ENCODE measurements at places on chromosomes 5 and 9.

DNA sequence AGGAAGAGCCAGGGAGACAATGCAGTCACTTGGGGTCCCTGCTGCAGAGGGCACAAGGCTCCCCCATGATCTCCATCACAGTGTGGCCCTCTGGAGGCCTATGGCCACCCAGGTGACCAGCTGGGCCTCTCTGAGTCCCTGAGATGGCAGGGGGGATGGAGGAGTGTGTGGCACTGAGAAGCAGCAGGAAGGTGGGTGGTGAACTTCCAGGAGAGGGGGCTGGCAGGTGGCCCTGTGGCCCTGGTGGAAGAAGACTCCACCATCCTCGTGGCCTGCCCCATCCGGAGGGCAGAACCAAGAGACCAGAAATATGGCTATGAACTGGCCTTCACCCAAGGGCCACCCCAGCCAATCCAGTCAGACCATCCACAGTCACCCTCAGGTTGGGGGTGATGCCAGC lies 31.7 kb upstream of the AFAP1L1 start:
- no peak for DNase-seq

DNA sequence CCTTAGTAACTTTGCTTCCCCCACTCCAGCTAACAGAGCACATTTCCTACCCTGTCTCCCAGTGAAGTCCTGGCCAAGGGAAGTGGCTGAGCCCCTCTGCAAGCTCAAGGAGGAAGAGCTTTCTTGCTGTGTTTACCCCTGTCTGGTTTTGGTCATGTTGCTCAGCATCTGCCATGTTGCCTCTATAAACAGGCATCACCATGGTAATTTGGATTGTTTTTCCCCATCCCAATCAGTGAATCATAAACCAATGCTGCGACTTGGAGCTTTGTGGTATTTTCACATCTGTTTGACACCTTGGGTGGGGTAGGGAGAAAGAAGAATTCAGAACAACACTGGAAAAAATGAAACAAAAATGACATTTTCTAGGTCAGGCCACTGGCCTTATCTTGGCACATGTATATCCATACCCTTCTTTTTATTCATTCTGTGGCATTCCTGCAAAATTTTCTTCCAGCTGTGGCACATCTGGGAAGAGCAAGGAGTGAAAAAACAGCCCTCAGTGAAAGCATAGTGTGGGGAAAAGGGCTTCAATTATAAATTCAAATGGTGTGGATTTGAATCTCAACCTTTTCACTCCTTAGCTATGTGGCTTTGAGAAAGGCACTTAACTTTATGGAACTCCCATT lies 42.5 kb downstream of the SLIT3 start:
- DNase-seq: no peak

DNA sequence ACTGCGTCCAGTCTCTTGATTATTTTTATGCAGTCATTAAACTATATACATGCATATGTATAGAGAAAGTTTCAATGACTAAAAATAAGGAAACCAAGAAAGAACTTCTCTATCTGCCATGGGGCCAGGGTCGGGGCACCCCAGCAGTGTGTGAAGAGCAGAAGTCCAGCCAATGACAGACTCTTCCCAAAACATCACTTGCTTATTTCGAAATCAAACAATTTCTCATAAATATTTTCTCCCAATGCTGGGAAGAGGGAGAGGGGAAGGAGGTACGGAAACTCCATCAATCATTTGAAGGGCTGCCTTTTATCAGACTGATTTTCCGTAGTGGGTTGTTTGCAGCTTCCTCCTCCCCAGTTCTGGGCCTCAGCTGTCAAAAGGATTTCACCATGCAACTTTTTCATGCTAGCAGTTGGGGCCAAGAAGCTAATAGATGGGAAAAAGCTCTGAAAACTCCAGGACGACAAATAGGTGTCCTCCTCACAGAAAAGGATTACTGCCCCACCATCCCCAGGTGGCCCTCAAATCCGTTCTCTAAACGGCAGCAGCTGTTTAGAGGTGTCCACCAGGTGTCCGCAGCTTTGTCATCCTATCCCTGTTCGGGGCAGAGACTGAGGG lies 617 bp upstream of the FPGS start:
- DNase-seq: peak; percentile 22

GRCh38 chr5:78182838-78183237 lies 111.7 kb downstream of the AP3B1 start:
- DNase-seq: no peak

DNA sequence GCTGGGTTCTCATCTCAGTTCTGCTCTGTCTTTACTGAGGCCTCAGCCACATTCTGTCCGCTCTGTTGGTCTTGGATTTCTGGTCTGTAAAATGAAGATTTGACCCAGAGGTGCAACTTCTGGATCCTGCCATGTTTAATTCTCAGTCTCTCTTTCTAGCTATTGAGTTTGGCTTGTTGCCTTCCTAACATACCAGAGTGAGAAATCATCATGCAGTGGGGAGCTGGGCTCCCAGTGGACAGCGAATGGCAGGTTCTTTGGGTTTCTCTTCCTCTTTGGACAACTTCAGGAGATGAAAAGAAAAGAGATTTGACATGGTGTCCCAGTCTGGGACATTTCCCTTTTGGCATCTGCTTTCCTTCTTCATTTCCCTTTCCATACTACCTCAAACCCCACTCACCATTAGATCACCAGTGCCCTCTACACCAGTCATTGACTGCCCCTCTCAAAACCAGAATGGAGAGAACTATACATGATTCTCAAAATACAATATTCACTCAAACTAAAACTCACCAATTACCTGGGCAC lies 334.7 kb downstream of the ACTL7B start:
- DNase-seq: no peak

GRCh38 chr5:4674166-4674565 lies 466.0 kb upstream of the ADAMTS16 start:
- no peak for DNase-seq

GRCh38 chr9:89592213-89592815 lies 12.5 kb upstream of the GADD45G start:
- no peak for DNase-seq

GRCh38 chr5:32013658-32014057 lies 160.5 kb downstream of the GOLPH3 start:
- DNase-seq: no peak

DNA sequence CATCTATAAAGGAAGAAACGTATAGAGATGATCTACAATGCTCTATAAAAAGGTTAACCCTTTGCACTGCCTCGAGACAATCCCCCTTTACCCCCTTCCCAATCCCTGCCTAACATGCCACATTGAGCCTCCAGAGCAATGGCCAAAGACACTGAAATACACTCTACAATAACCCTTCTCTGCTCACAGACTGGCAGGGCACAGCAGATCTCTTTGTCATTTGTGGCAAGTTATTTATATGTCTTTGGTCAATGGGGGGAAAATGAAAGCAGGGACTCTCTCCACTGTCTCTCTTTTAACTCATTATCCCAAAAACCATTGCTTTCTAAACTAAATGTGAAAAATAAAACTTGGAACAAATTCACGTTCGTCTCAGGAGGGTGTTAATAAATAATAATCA lies 51.7 kb downstream of the PTCH1 start:
- no peak for DNase-seq

DNA sequence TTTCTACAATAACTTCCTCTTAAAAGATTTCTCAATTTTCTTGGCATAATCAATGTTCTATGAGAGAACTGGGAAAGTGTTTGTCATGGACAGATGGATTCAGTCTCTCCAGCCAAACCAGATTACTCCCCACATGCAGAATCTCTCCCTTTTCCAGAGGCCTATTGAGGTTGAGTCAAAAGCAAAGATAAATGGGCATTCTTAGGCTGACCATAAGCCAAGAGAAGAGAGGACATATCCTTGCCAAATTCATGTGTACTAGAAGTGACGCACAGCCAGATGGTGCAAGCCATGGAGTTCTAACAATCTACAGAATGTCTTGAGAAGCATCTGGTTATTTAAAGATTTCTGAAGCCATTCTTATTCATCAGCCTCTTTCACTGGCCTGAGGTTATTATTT lies 2115.0 kb downstream of the MAT2B start:
- no peak for DNase-seq

DNA sequence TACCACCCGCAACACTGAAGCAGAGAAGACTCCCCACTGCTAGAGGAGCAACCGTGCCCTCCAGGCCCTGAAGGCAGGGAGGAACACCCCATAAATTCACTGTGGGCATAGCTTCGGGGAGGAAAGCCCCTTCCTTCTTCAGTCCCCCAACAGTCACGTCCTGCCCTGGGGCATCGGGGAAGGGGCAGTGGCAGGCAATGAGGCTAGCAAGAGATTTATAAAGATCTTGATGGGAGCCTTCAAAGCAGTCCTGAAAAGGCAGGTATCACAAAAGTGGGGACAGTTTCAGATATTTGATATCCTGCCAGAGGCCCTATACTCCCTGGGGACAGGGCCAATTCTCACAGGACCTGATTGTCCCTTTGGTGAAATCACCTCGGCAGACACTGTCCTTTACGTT lies 16.9 kb upstream of the TRIM14 start:
- no peak for DNase-seq

DNA sequence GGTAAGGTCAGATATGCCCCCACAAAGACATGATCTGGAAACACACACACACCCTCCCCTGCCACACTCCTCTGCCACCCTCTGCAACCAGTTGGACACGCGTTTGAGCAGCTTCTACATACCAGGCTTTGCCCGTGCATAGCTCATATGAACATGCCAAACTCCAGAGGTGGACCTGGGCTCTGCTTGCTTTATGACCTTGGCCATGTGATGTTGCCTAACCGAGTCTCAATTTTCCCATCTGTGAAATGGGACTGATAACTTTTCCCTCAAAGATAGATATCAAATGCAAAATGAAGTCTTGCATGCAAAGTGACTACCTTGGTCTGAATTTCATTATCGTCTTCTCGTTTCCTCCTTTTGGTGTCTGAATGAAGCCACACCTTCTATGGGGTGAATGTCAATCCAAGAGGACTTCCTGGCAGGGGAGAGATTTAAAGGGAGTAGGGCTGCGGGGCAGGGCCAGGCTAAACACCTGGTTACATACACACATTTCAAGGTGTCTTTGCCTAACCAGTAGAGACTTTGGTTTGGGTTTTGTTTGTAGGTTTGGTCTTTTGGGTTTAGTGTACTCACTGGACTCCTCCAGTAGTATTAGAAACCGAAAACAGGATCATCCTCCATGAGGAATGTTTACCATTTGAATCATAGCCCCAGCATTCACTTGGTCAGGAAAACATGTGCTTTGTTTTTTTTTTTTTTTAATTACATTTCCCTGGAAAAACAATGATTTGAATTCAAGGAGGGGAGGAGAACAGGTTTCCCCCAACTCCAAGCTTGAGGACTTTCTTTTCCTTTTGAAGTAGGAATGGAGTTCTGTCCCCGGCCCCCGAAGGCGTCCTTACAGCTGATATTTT lies 63.2 kb downstream of the COL27A1 start:
- no peak for DNase-seq

DNA sequence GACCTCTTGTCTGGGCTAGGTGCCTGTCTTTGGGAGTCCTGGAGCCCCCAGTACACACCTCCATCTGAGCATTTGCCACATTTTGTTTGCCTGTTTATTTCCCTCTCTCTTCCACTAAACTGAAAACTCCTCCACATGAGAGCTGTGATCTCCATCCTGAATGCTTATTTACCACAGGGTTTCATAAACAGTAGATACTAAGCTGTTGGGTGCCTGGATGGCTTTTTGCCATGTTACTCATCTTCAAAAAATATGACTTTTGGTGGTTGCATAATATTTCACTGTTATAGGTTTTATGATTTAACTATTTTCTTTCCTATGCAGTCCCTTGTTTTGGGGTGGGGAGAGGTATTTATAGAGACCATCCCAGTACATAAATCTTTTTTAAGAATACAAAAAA lies 99.6 kb downstream of the APBA1 start:
- no peak for DNase-seq

- no peak for DNase-seq
Observed at GRCh38 chr5:39495227-39495626, 70.4 kb upstream of the DAB2 start.

GRCh38 chr9:33102551-33103210 lies 26.2 kb upstream of the SMU1 start:
- no peak for DNase-seq

DNA sequence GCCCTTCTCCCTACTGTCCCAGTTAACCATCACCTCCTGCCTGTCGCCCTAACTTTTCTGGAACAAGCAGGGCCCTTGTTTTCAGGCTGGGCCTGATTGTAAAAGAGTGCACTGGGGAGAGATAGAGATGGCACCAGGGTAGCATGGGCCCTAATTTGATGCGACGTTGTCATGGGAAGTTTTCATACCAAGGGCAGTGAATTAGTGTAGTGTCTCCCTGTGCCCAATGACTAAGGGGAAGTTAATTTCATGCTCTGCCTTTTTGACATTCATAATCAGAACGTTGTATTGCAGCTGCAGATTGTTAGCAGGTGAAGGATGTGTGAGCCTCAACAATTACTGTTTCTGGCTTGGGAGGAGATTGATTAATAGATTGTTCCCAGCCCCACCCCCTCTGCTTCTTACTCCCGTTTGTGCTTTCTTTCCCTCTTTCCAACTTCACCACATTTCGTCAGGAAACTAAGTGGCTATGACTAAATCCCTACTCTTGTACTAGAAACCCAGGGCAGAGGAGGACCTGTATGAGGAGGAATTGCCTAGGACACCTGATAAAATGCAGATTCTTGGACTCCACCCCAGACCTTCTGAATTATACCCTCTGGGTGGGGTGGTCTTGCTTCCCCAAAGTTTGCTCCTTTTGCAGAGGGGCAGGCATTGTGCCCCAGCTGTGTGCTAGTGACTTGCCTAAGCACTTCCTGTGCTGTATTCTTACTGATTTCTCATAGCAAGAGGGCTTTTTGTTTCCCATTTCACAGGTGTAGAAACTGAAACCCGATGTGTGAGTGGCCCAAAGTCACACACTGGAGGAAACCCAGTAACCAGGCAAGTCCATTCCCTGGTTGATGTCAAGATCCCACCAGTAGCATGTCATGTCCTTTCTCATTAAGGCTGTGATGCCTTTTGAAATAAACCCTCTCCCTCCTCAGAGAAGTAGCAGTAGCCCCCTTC lies 56.3 kb downstream of the DAB2IP start:
- DNase-seq: no peak

GRCh38 chr5:101647861-101648260 lies 648.2 kb downstream of the SLCO4C1 start:
- DNase-seq: no peak

DNA sequence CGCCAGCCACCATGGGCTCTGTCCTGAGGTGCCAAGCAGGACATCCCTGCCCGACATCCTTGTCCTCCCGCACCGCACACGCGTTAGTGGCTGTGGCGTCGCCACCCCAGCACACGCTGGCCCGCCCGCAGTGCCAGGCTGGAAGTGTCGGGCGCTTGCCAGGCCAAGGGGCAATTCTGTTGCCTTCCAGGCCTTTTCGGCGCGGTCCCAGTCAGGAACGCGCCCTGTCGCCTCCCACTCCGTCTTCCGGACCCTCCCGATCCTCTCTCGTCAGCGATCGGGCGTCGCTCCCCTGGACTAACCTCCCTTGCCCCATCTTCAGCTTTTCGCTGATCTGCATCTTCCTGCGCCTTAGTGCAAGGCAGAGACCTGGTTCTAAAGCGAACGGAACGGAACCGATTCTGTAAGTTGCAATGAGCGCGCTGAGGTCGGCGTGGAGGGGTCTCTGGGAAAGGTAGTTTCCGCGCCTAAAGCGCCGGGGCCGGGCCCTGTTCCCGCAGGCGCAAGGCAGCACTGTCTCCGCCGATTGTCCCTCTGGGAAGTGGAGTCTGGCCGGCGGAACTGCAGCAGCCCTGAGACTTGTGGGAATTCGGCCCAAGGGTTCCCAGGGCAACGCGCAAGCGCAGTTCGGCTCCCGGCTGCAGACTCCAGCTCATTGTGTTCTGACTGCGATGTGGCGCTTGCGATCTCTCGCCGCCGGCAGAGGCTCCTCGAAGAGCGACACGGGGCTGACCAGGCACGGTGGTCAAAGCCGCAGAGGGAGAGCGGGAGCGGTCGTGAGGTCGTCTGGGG lies at the start of gene ZNF454:
Gene ZNF454 (plus strand): TSS at position 630 of the 792 bp plus-strand sequence. CDS start 1,594 bp downstream, outside the sequence.
- peak; percentile 98 for DNase-seq

Measured in frontal cortex (tissue), 4 donors.